Brain (organoid and tissue), 16 donors: ENCODE measurements at places on chromosomes 12 and 14.

DNA sequence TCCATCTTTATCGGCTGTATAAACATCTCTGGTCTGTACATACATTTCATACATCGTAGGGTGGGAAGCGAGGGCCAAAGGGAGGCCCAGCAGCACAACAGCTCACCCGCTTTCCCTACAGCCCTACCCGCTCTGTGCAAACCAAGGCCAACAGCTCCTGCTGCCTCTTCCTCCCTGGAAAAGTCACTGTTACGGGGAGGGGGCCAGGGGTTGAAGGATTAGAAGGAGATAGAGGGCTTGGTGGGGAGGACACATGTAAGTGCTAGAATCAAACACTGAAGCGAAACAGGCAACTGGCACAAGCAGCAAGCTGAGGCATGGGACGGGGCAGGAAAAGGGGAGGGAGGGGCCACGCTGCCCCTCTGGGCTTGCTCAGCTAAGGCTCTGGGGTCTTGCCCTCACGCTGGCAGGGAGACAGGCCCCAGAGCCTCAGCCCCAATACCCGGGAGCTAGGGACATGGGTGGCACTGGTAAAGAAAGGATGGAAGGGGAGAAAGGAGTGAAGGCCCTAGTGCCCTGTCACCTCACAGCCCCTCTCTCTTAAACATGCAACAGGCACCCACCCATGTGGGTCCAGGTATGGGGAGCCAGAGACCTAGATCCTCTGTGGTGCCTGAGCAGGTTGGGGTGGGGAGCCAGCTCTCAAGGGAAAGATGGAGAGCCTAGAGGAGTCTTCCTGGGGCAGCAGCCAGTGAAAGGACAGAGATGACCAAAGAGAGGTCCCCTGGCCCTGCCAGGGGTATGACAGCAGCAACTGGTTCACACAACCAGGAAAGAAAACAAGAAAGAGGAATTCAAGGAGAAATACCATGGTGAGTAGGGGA is 14.4 kb downstream of the SPRYD3 start:
- DNase-seq: no peak

DNA sequence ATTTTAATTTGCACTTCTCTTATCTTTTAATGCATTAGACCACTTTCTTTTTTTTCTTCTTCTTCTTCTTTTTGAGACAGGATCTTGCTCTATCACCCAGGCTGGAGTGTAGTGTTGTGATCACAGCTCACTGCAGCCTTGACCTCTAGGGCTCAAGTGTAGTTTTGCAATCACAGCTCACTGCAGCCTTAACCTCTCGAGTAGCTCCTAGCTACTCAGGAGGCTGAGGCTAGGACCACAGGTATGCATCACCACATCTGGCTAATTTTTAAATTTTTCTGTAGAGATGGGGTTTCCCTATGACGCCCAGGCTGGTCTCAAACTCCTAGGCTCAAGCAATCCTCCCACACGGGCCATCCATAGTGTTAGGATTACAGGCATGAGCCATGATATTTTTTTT is 12.7 kb downstream of the TMED8 start:
- DNase-seq: no peak

GRCh38 chr14:57136669-57137328 is 131.9 kb downstream of the EXOC5 start:
- peak; percentile 80 for DNase-seq

DNA sequence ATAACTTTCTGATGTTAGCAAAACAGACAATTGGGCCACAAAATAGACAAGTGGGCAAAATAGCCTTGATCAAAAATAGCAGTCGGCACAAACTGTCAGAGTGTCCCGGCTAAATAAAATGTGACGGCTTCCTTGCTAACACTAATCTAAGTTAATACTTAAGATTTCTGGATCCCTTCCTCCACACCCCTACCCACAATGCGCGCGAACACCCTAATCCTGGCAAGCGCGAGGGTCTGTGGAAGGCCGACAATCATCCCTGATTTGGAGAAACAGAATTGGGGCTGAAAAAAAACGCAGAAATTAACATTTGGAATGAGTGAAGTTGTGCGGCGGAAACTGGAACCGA is 489 bp downstream of the CEP290 start:
- DNase-seq: no peak

- DNase-seq: no peak
These were observed 40.5 kb downstream of the CD163L1 start for GRCh38 chr12:7403466-7403865.

DNA sequence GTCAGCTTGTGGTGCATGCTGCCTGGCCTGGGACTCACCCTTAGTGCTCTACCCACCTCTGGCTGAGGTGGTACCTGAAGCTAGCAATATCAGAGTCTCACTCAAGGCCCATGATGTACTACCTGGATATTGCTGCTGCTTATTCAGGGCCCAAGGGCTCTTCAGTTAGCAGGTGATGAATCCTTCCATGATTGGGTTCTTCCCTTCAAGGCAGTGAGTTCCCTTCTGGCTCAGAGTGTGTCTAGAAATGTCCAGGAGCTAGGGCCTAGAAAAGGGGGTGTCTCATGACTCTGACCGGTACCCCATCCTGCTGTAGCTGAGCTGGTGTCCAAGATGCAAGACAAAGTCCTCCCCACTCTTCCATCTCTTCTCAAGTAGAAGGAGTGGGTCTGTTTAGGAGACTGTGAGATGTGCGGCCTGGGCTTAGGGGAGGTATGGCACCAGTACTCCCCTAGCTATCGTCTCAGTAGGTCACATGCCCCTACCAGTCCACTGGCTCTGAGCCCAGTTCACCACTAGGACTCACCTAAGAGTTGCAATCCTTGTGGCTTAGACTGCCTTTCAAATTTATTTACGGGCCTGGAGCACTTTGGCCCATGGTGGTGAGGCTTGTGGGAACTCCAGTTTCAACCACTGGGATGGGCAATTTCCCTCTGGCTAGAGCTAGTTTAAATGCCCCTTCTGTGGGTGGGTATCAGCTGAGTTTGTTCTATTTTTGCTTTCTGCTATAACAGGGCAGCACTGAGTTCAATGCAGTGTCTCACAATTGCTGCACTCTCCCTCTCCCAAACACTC is 12.2 kb downstream of the PRORP start:
- DNase-seq: no peak

GRCh38 chr14:55766071-55766470 is 186.1 kb downstream of the KTN1 start:
- DNase-seq: no peak

DNA sequence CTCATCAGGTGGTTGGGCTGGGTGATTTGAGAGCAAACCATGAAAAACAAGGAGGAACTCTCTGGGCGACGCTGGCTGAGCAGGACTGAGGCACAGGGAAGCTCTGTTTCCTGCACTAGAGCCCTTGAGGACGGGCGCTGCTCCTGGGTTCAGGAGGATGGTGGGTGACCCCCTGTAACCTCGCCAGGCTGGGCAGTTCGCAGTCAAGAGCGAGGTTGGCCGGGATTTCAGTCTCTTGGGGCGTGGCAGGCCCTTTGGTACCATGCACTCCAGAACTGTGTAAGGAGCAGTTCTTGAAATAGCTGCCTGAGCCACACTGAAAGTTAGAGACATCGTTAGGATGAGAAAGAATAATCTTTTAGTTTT is 202.2 kb downstream of the TSPAN9 start:
- DNase-seq: no peak

GRCh38 chr14:67515386-67516079 is 17.6 kb upstream of the PLEKHH1 start:
- no peak for DNase-seq

GRCh38 chr12:116670859-116671258 is 67.0 kb downstream of the SPRING1 start:
- no peak for DNase-seq

GRCh38 chr14:27077214-27077613 is 479.4 kb upstream of the NOVA1 start:
- DNase-seq: no peak

DNA sequence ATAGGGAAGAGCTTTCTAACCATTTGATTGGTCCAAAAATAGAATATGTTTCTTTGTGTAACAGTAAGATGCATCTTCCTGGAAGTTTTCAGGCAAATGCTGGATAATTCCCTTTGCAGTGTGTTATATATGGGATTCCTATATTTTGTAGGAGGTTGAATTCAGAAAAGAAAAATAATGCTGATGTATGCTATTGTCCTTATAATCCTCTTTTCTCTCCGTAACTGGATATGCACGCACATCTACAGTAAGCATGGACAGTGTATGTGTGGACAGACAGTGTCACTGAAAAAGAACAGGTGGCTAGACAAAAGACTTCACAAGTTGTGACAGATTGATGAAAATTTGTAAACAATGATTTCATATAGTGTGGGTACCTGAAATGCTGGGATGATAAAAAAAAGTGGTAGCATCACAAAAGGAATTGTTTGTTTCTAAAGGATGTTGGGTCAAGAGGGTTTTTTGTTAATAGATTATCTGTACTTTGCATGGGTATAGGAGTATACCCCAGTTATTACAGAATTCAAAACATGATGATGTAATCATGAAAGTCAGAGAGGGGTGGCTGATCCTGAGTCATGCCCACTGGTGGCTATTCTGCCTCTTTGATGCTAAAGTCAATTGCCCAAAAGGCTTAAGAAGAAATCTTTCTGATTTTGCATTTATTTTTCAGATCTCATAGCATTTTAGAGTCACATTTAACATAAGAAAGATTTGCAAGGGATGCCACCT is 160.7 kb upstream of the TMTC1 start:
- no peak for DNase-seq

DNA sequence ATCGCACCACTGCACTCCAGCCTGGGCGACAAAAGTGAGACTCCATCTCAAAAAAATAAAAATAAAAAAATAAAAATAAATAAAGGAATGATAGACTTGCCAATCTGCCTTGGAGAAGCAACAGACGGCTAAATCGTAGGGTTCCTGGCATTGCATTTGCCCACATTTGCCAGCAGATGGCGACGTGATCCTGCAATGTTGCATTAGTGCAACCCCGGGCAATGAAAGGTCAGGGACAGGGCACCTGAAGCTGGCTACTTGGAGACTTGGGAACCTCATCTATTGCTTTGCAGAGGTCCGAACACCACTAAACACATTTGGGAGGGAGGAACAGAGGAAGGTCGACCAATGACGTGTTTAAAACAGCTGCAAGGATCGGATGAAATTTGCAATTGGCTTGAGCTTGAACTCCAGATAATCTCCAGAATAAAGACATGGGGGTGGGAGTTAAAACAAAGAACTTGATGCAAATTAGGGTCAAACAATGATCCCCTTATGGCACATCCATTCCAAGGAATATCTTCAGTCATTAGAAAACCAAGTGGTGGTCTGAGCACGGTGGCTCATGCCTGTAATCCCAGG is 34.6 kb downstream of the SPRING1 start:
- DNase-seq: peak; percentile 81

DNA sequence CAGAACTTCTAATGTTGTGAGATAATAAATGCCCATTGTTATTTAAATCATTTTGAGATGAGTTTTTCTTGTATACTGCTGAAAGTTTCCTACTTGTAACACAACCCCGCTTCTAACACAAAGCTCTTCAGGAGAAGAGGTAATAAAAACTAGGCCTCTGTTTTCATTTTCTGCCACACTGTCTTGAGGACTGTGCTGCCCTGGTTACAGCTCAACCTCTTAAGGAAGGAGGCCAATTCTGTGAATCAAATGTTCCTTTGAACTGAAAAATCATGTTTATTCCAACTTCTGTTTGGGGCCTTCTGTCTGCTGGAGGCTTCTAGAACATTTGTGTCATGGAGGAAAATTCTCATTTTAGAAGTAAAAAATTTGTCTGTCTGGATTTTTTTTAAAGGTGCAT is 100.3 kb downstream of the LRIG3 start:
- DNase-seq: no peak

- peak; percentile 39 for DNase-seq
These were observed 43.0 kb upstream of the TSPAN9 start for GRCh38 chr12:3034067-3034750.

GRCh38 chr12:130983328-130984017 is 29.8 kb downstream of the ADGRD1 start:
- DNase-seq: no peak

- DNase-seq: no peak
These were observed 877.1 kb downstream of the C12orf50 start for GRCh38 chr12:87152075-87152474.

GRCh38 chr12:119565404-119565803 is 28.2 kb upstream of the TMEM233 start:
- DNase-seq: no peak

- DNase-seq: no peak
These were observed 1.4 kb downstream of the PTPRR start for GRCh38 chr12:70919176-70919575.

DNA sequence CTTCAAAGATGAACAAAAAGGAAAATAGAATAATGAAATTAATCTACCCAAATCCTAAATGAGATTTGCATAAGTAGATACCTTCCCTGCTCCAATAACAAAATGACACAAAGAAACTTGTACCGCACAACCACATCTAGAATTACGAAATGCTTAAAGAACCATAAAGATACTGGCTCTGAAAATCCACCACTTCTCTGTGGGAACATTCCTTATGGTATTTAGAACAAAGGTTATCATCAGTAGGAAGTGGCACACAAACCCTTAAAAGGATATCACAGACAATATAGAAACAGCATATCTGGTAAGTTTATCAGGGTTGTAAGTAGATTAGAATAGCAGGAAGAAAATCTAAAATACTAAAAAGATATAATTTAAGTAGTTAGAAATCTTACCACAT is 11.6 kb downstream of the IAPP start:
- DNase-seq: no peak

- DNase-seq: no peak
These were observed 58.9 kb downstream of the FBXO34 start for GRCh38 chr14:55329999-55330710.

DNA sequence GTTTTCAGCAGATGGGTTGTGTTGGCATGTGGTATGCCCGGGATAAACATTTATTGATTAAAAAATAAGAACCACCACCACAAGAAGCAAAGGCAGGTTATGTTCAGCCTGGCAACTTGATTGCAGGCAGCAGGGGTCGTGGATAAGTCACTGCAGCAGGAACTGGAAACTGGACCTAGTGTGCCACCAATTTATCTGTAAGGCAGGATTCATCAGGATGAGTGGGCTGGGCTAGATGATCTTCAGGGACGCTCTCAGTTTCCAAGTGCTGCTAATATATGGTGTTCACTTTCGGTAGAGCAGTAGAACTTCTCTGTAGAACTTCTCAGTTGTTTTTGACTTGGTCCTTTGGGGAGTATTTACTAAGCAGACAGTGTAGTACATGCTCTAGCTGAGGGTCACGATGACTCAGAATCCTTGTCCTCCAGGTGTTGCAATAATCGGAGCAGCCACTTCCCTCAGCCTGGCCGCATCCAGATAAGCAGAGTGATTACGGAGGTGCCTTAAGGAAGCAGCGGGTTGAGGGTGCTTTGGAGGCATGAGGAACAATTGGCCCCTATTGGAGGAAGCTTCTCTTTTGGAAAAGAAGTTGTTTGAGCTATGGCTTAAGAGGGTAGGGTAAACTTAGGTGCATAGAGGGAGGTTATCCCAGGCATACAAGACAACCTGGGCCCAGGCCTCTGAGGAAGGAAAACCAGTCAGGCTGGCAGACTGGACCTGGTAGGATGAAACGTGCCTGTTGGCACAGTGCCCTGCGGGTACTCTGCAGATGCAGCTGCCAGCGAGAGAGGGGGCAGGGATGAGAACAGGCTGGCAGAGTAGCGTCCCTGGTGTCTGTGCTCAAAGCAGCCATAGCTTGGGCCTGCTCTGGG is 104.0 kb downstream of the GPR135 start:
- DNase-seq: peak; percentile 82

- no peak for DNase-seq
These were observed 27.9 kb downstream of the ACTN1 start for GRCh38 chr14:68951035-68951797.
